Tongue (tissue), 3 donors: ENCODE measurements at places on chromosomes 11 and 22.

- DNase-seq: no peak
Observed at GRCh38 chr11:35367491-35367890, 51.9 kb downstream of the SLC1A2 start.

GRCh38 chr22:36510384-36510783, 3.5 kb upstream of the FOXRED2 start:
- peak; percentile 17 for DNase-seq

- no peak for DNase-seq
Observed at GRCh38 chr22:30855677-30856518, 112.7 kb downstream of the MORC2 start.

GRCh38 chr11:65159012-65159411, 11.0 kb upstream of the SPDYC start:
- DNase-seq: no peak

- no peak for DNase-seq
Observed at GRCh38 chr22:19554834-19555404, 30.7 kb upstream of the CLDN5 start.

DNA sequence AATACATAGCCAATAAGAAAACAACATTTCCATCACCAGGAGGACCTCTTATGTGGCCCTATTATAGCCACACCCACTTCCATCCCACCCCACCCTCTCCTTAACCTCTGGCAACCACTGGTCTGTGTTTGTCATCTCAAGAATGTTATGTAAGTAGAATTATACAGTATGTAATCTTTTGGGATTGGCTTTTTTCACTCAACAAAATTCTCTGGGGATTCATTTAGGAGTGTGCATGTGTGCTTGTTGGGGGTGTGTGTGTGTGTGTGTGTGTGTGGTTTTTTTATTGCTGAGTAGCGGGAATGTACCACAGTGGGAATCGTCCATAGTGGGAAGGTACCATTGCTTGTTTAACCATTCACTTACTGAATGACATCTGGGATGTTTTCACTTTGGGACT, 5.2 kb downstream of the KCNJ5 start:
- DNase-seq: no peak

GRCh38 chr11:26073646-26074045, 258.3 kb upstream of the ANO3 start:
- DNase-seq: no peak

DNA sequence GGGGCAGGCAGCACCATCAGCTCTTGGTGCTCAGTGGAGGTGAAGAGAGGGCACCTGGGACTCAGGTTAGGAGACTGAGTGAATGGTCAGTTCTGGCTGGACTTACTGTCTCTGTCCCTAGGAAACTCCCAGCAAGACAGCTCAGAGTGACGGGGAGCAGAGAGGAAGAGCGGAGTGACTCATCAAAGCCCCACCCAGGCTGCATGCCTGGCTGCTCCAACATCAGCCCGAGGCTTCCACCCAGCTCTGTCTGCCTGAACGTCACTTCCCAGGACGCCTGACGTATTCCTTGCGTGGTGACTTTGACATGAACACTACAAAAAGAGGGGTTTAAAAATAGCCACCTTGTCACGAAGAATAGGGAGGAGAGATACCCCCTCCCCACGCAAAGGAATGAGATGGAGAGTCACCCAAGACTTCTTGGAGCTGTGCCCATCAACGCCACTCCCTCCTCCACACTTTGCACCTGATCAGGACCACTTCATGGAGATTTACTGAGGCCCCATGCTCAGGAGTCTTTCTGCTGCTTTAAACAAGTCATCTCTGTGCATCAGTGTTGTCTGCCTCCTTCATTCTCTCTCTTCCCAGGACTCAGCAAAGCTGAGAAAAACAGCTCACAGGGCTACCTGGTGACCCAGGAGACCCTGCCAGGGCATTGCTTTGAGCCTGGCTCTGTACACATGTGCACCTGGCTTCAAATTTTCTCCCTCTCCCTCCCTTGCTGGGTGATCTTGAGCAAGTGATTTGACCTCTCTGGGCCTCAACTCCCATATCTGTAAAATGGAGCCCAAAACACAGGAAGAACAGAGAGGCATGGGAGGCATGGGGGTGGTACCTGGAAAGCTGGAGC, 83.1 kb downstream of the MN1 start:
- DNase-seq: peak; percentile 80

DNA sequence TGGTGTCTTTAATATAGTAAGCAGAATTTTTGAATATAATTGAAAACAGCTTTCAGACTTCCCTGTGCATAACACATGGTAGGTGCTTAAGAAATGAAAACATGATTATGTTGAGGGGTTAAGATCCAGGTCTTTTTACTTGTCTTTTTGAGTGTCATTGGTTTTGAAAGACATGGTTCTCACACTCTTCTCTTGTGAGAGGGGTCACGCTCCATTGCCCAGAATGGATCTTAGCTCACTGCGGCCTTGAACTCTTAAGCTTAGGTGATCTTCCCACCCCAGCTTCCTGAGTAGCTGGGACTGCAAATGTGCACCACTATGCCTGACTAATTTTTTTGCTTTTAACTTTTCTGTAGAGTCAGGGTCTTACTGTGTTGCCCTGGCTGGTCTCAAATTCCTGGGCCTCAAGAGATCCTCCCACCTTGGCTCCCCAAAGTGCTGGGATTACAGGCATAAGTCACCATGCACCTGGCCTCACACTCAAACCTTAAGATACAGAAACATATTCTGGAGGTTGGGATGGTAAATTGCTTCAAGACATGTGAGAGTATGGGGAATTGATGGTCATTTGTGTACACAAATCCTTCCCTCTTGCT, 1.4 kb downstream of the SPCS2 start:
- DNase-seq: no peak

GRCh38 chr11:134139873-134140331, 71.0 kb downstream of the JAM3 start:
- DNase-seq: peak; percentile 93

- peak; percentile 93 for DNase-seq
Observed at GRCh38 chr11:66510271-66510989, at the start of gene BBS1. Gene BBS1, plus strand, starts transcription at chr11:66510635. Its CDS starts 25 bp downstream, at chr11:66510660.

DNA sequence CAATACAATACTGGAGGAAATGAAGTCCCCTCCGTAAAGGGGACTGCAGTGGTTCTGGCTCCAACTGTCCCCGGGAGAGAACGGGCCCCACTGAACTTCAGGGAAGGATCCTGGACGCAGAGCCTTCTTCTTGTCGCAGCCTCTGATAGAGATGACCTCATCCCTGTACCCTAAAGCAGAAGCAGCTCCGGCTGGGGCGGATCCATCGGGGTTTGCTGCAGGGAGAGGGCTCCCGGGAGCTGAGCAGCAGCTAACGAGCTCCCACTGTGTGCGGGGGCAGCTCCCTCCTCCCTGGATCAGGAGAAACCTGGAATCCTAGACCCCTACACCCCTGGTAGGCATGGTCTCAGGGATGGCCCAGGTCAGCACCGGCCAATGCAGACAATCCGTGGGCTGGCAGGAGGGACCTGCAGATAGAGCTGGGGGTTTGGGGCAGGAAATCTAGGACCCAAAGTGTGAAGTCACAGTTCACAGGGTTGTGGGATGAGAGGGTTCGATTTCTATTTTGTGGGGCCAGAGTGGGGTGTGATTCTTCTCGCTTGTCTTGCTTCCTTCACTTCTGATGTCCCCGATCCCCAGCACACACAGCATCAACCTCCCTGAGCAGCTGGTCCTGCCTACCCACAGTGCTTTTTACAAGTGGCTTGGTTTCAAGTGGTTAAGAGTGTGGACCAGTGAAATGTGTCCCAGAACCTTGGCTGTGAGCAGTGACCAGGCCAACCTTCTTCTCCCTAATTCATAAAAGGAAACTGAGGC, 12.9 kb downstream of the KIAA0930 start:
- no peak for DNase-seq

- DNase-seq: no peak
Observed at GRCh38 chr11:43944761-43945311, 2.4 kb downstream of the C11orf96 start.

- DNase-seq: no peak
Observed at GRCh38 chr22:36856792-36857135, 4.0 kb upstream of the NCF4 start.

DNA sequence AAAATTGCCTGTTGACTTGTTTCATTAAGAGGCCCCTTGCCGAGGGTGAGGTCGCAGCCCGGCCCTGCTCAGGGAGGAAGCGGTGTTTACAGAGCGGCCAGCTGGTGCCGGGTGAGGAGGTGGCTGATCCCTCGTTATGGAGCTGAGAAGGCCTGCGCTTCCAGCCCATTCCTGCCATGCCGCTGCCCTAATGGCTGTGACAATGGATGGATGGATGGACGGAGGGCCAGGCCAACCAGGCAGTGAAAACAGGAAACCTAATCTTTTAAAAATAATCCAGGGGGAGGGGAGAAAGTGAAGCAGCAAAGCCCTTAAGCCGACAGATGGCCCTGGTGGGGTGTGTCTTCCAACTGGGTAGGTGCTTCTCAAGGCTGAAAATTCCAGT, 38.5 kb downstream of the BCR start:
- peak; percentile 93 for DNase-seq

DNA sequence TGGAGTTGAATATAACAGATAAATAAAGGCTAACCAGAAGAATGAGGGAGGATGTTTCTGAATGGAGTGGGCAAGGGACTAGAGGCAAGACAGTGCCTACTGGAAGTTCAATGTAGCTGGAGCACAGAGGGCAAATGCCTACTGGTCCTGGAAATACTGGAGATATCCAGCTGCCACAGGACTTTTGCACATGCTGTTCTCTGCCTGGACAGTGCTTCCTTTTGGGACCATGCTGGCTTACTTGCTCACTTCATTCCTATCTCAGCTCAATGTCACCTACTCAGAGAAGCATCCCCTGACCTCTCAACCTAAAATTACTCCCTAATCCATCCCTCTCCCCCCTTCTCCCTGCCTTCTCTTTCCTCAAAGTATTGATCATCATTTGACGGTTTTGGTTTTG, 20.2 kb downstream of the RASD2 start:
- no peak for DNase-seq

DNA sequence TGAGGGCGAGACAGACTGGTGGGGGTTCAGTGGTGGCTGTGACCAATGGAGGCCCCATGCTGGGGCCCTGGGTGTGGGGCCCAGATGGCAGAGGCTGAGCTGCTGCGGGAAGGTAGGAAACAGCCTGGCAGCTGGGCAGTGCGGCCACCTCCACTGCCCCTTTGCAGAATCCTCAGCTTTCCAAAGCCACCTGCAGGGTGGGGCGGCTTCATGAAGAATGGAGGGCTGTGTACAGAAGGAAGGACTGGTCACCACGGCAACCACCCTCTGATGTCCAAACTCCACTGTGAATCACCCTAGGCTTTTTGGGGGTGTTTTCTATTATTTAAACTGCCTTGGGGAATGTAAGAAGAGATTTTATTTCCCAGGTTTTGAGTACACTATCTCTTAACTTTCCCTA, 166.3 kb upstream of the NAV2 start:
- no peak for DNase-seq

GRCh38 chr11:63985812-63986155, 454 bp upstream of the OTUB1 start:
- DNase-seq: no peak

GRCh38 chr11:97537407-97538150, 1147.8 kb downstream of the JRKL start:
- DNase-seq: no peak

GRCh38 chr11:68146704-68147474, 25.7 kb upstream of the CHKA start:
- DNase-seq: peak; percentile 62

GRCh38 chr11:119028346-119029068, 2.2 kb downstream of the SLC37A4 start:
- no peak for DNase-seq

DNA sequence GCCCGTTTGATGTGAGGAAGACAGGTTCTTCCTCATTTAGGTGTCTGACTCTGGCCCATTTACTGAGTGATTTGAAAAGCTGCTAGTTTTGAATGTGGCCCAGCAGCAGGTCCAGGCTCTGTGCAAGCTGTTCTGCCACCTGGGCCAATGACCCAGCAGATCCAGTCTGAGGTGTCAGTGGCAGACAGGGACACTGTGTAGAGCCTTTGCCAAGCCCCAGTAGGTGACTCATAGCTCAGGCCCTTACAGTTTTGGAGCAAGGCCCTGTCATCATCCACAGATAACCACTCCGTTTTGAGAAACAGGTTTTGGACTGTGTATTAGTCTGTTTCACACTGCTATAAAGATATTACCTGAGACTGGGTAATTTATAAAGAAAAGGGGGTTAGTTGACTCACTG, 23.9 kb downstream of the TSPAN32 start:
- no peak for DNase-seq

- DNase-seq: no peak
Observed at GRCh38 chr11:66112041-66112491, 42.0 kb downstream of the PACS1 start.

GRCh38 chr11:14185461-14185860, 173.5 kb downstream of the RRAS2 start:
- DNase-seq: no peak
